ENCODE measurements at places on chromosomes 2 and 18. TPM values are rescaled to one million over a fixed set of nuclear protein-coding genes. Genes with fewer than 3 reads are reported as not detected.

Gene CRYBA2
- not detected for total RNA-seq

Gene GNAL
- total RNA-seq: 0.62 TPM

Gene DYSF
- total RNA-seq: 6.2 TPM

Gene PAX3
- not detected for total RNA-seq

Gene CTDP1
- total RNA-seq: 110 TPM

Gene PDE11A
- total RNA-seq: not detected

Gene IL1RN
- total RNA-seq: not detected

Gene LYG1
- total RNA-seq: 0.81 TPM

Gene KIAA2012
- total RNA-seq: not detected

Measured in CD8-positive, alpha-beta T cell (primary cell).